CD14-positive monocyte (primary cell): ENCODE measurements at places on chromosomes 6 and 20. TPM values are rescaled to one million over a fixed set of nuclear protein-coding genes. Genes with fewer than 3 reads are reported as not detected.

- DNase-seq, result peak; percentile 31
These were observed 844 bp downstream of the WFDC2 start for GRCh38 chr20:45470262-45470931.

DNA sequence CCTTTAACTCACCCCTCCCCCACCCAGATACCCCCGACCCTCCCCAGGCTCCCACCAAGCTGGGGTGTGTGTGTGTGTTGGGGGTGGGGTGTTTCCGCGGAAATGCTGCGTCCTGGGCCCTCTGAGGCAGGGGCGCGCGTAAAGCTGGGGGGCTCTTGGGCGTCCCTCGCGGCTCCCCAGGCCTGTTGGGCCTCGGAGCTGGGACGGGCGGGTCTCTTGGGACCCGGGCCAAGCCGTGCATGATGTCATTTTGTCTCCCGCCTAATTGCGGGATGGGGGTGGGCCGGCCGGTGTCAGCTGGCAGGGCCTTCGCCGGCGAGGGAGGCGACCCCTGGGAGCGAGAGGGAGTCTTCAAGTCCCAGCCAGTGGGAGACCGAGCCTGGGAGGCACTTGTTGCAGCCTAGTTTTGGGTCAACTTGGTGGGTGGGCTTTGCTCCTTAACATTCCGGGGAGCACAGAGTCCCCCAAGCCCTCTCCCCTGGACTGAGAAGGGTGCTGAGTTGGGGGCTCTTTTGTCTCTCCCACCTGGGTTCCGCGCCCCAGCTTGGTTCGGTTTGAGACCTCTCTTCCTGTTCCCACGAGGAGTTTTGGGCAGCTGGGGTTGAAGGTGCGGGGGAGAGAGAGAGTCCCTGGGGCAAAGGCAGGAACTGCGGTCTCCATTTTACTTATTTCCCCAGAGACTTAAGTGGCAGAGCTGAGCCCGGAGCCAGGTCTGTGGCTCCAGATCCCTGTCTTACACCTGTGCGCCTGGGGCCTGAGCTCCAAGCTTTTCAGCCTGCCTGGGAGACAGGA lies 623 bp downstream of the MYBL2 start:
- DNase-seq, result no peak

GRCh38 chr20:59455402-59456341 lies 148.7 kb upstream of the PHACTR3 start:
- DNase-seq, result no peak

GRCh38 chr6:156890627-156891314 lies 113.6 kb downstream of the ARID1B start:
- no peak for DNase-seq

- no peak for DNase-seq
These were observed 41.3 kb upstream of the PLAGL1 start for GRCh38 chr6:144049386-144049785.

DNA sequence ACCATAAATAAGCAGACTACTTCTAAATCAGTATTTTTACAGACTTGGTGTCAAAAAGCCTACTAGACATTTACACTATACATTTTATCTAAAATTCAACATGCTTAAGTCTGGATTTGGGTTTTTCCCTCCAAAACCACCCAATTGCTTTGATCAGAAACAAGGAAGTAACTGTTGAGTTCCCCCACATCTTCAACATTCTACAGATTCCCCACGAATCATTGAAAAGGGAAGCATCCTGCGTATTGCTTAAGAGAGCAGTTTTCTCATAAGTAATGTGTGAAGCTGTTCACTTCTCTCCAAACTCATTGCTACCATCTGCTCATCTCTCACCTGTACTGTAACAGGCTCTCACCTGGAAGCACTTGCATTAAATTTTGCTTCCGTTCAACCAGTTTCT lies 36.4 kb upstream of the RNF144B start:
- DNase-seq, result peak; percentile 86

- peak; percentile 21 for DNase-seq
These were observed 48.3 kb downstream of the PTPN1 start for GRCh38 chr20:50558483-50558925.

DNA sequence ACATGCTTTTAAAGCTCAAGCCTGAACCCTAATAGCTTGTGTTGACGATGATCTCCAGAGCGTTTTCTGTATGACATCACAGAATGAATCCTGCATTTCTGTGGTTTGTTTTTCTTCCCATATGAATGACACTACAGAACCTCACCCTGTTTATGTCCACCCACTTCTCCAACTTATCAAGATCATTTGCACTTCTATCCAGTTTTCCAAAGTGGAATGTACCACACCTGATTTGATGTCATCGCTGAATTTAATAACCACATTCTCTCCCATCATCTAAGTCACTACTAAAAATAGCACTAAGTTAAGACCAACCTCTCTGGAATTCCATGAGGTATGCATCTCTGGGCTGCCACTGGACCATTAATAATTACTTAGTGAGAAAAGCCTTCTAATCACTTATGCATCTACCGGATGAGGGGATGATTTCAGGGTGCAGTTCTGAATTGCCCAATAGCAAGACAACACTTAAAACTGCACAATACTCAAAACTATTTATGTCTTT lies 33.3 kb upstream of the CITED2 start:
- DNase-seq, result no peak

DNA sequence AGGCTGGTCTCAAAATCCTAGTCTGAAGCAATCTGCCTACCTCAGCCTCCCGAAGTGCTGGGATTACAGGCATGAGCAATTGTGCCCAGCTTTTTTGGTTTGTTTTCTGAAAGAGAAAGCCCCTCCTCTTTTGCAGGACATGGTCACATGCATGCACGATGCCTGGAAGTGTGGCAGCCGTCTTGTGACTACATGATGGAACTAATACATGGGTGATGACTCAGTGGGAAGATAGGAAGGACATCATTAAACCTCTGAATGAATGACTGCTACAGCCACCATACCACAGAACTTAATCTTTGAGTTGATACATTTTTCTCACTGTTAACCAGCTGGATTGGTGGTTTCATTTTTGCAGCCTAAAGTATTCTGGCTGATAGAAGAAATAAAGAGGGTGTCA lies 13.4 kb upstream of the CTNNBL1 start:
- DNase-seq, result peak; percentile 58

DNA sequence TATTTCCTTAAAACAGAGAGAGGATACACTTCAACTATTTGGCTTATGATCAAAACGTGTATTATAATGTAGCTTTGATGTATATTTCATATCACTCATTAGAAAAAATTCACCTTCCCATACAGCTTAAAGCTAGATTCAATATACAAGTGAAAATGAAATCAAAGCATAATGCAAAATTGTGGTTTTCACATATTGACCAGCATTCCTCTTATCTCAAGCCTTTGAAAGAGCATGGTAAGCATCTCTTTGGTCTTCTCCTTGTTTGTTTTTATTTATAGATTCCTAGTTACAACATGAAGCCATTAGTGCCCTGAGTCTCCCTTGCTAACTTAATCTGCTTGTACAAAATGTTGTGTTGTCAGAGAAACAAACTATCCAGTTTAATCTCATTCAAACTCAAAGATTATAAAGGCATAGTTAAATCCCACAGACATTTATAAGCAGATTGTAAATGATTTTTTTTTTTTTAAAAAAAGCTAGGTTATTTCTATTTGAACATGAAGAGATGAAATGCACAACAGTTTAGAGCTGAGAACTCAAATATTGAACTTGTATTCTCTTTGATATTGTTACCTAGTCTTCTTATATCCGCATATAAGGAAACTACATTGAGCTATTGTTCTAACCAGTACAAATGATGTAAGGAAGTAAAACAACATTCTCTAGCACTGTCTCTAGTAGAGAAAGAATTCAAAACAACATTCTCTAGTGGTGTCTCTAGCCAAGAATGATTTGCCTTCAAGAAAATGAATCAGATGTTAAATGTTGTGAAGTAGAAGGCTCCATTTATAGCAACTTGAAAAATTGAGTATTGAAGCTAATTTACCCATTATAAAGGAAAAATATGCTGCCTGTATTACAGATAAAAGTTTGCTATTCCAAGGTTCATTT lies 31.2 kb upstream of the SMIM28 start:
- DNase-seq, result no peak

DNA sequence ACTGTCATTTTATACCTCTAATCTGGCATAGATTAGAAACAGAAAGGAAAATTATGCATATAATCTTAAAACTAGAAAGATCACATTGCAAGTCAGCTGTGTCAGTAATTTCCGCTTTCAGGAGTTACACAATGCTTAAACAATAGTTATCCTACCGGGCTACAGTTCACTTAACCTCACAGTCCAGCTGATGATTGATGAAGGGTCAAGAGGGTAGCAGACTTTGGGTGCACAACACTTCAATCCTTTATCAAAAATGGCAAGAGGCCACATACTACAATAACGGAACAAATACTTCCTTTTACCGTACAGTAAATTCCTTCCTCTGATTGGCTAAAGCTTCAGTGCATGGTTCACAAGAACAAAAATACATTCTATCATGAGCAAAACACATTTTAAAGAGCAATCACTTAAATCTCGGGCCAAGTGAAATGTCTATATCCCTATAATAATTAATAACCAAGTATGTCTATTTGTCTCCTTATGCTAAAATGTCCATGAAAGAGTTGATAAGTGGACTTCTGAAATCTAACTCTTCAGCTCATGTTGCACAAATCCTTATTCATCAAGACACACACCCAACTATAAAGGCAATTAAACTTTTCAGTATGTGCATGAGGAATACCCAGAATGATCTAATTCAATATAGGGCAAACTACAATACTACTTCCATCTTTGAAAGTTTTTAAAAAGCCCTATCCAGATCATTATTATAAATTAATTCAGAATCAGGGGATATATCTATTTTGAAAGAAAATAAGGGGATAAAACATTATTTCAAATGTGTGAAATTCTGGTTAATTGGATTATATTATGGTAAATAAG lies 76.8 kb downstream of the HIVEP2 start:
- DNase-seq, result peak; percentile 41

- no peak for DNase-seq
These were observed 23.2 kb upstream of the ROS1 start for GRCh38 chr6:117448732-117449485.

DNA sequence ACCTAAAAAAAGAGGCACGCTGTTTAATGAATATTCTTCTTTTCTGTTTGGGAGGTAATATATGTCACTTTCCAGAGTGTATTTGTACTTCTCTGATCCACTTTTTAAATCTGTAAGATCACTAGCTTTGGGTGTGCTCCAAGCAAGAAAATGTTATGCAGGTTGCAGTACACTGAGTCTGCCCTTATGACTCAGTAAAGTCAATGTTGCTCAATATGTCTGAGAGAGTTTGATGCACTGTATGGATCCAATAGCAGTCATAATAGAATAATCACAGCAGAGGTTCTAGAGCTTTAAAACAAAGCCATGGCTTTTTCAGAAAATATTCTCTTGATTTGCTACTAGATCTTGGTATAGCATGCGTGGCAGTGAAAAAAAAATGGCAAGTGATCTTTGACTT lies 525.3 kb upstream of the HTR1E start:
- no peak for DNase-seq

DNA sequence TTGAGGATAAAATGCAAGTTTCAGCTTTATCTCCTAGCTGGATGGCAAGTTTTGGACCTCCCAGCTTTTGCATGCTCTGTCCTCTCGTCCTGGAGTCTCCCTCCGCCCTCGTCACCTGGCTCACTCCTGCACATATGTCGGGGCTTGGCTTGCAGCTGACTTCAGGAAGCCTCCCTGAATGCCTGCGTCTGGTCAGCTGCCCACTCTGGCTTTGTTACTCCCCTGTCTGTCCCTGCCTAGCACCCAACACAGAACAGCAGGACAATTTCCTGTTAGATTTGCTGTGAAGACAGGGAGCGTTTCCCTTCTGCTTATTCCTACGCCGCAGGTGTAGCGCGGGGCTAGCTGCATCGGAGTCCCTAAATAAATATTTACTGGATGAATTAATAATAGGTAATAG lies 5.4 kb downstream of the JPH2 start:
- no peak for DNase-seq

The BCAS1 gene
- 0.01 TPM in 1 of 2 replicates, not detected in the other for polyA plus RNA-seq

The NRSN1 gene
- not detected in 2 replicates for polyA plus RNA-seq

The CYP39A1 gene
- not detected for polyA plus RNA-seq

The RBPJL gene
- polyA plus RNA-seq, result not detected

The GPX5 gene
- not detected in 2 replicates for polyA plus RNA-seq
